ENCODE measurements at places on chromosomes 12 and 14.

DNA sequence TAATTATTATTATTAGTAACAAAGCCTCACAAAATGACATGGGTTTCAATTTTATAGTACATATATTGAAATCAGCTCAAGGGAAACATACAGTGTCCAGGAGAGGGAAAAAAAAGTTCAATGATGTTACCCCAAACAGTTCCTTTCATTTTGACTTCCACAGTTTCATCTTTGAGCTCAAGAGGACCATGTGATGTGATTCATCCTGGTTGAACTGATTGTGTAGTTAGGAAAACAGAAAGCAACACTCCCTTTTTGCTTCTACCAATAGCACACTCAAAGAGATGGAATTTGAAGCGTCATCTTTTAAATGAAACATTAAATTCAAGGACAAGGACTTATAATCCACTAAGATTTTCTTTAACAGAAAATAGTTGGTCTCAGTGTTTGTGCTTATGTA lies 461.0 kb downstream of the FOXG1 start:
- DNase-seq = no peak

DNA sequence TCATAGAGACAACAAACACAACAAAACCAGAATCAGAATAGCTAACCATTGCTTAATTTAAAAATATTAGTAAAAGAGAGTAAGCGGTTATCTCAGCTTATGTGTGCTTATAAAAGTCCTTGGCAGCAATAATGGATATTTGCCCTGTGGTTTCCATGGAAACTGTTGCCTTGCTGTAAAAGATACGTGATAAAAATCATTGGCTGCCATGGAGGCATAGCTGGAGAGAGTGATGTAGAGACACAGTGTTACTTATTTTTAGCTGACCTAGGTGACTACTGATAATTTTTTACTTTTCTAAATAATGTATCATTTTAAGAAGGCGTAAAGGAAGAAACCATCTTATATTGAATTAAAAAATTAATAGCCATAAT lies 92.9 kb downstream of the ERC1 start:
- DNase-seq = no peak

- DNase-seq = no peak
Observed at GRCh38 chr12:84172823-84173424, 739.7 kb downstream of the SLC6A15 start.

GRCh38 chr12:100851637-100852036 lies 57.1 kb downstream of the ANO4 start:
- DNase-seq = no peak

DNA sequence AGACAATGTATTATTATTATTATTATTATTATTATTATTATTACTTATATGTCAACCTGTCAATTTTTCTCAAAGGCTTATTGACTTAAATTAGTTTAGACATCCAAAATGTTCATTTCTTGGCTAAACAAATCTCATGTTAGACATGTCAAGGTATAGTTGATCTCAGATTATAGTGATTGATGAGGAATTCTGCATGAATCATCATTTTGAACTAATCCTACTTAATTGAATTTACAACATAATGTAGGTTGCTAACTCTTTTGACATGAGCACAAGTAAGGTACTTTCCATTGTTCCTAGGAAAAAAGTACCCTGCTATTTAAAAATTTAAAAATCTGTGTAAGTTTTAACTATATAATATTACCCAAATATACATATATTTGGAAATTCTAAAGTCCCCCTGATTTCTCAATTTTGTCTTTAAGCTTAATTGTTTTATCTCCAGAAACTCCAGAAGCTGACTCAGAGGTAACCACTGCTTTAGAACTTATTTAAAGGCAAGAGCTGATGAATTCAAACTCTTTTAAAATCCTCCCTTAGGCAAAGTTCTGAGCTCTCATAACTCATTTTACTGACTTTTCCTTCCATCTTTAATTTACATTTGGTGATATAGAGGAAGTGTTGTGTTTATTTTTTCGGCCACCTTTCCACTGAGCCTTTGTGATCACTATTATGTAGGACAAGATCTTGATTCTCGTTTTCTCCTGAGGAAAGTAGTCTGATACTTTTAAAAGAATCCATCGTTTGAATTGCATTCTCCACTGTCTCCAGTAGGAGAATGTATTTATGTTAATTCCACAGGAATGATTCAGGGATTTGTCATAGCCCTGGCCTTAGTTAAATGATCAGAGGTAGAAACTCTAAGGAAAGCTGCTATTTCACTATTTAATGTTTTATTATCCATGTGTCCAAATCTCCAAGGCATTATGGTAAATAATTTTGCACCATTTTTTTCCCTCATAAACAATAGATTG lies 1304.5 kb downstream of the AACS start:
- DNase-seq = no peak

GRCh38 chr12:54216797-54217661 lies 28.2 kb upstream of the SMUG1 start:
- DNase-seq = peak; percentile 72

- DNase-seq = peak; percentile 29
Observed at GRCh38 chr14:61662437-61663311, 32.6 kb upstream of the HIF1A start.

DNA sequence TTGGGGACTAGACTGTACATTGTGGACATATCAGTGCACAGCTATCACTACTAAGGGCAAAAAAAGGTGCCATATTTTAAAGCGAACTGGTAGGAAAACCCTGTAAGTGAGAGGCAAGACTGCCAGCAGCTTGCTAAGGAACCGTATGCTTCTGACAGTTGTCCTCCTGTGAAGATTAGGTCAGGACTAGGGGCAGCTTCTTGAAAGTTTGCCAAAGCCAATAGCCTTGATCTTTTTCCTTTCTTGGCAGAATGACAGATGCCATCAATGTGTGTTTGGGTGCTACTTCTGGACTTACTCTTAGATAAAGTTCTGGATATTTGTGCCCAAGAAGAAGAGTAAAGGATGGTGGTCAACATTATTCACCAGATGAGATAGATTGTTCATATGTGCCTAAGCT lies 7.4 kb downstream of the DAAM1 start:
- no peak for DNase-seq

GRCh38 chr12:82383930-82384552 lies 25.7 kb downstream of the METTL25 start:
- no peak for DNase-seq

DNA sequence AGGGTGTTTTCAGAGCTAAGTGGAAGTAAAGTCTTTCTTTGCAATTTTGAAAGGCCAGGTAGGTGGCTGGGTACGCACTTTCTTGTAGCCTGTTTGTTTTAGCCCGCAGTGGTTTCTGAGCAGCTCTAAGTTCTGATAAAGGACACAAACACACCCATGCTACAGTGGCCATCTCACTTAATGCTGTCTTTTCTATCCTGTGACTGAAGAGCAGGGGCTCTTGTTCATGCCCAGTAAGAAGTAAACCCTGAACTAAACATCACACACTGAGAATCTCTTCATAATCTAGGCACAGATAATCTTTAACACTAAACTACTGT lies 427.2 kb downstream of the RAD51B start:
- no peak for DNase-seq

DNA sequence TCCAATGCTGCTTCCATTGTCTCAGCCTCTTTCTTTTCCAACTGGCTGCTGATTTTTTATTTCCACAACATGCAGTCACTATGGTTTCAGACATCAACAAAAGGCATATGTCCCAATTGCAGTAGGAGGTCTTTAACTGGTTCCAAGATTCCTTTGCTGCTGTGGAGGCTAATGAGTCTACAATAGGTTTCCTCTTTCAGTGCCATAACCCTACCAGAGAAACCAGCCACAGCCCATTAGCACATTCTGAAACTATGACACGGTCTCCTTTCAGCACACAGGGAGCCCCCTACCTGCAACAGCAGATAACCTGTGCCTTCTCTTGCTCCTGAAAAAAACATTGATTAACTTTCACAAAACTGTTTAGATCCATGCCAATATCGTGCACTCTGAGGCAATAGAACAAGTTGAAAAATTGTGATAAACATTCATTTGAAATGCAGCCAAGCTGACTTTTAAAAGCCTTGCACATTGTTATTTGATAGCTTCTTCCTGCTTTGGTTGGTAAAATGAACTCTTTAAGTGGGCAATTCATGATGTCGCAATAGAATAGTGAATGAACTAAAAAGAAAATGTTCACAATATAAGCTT lies 32.4 kb downstream of the PLEKHG7 start:
- no peak for DNase-seq

DNA sequence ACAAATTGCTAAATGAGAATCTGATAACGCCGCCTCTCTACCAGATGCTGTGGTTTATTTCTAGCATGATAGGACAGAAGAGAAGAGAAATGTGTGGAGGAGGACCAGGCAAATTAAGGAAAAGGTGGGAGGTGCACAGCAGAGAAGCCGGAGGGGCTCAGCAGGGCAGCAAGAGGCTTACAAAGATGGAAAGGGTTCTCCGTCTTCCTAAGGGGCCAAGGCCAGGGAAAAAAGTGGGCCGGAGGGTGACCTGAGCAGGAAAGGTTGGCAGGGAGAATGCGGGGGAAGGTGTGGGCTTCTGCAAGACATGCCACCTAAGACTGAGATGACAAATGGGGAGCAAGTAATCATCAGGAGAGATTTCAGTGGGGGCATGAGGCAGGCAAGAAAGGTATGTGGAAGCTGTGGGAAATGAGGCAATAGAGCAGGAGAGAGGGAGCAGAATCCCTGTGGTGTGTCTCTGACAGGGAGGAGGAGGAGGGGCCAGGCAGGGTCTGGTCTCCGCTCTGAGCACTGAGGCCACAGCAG lies 18.7 kb downstream of the MANSC1 start:
- DNase-seq = no peak

- no peak for DNase-seq
Observed at GRCh38 chr12:100646896-100647295, 73.4 kb downstream of the GAS2L3 start.

DNA sequence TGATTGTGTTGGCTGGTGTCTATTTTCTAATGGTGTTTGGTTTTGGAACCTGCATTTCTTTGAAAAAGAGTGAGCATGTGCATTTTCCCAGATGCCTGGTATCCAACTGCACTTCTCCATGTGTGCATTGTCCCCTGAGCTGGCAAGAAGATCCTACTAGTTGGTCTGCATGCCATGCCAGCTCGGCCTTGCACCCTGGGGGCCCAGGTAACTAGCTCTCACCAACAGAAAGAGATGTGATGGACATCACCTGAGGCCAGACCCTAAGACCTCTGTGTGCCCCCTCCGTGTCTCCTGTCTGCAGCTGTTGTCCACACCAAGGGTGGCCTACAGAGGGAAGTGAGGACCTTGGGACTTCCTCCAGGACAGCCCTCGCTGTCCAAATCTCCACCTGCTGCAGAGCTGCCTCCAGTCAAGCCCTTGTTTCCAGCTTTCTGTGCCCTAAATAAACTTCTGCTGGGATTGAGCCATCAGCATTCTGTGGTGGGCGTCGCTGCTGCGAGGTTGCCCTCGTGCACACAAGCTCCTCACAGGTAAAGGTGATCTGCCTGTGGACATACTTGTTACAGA lies 30.1 kb upstream of the GPR132 start:
- no peak for DNase-seq

DNA sequence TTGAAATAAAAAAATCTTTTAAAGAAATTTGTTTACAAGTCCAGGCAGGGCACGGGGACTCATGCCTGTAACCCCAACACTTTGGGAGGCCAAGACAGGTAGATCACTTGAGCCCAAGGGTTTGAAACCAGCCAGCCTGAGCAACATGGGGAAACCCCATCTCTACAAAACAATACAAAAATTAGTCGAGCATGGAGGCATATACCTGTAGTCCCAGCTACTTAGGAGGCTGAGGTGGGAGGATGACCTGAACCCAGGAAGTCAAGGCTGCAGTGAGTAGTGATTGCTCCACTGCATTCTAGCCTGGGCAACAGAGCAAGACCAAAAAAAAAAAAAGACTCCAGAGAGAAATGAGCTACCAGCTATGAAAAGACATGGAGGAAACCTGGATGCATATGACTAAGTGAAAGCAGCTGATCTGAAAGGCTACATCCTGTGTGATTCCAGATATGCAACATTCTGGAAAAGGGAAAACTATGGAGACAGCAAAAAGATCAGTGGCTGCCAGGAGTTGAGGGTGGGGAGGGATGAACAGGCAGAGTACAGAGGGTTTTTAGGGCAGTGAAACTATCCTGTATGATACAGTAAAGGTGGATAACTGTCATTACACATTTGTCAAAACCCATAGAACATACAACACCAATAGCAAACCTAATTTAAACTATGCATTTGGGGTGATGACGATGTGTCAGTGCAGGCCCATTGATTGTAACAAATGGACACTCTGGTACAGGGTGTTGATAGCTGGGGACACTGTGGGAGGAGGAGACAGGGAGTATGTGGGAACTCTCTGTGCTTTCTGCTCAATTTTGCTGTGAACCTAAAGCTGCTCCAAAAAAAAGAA lies 59.9 kb downstream of the PRKAB1 start:
- DNase-seq = no peak

DNA sequence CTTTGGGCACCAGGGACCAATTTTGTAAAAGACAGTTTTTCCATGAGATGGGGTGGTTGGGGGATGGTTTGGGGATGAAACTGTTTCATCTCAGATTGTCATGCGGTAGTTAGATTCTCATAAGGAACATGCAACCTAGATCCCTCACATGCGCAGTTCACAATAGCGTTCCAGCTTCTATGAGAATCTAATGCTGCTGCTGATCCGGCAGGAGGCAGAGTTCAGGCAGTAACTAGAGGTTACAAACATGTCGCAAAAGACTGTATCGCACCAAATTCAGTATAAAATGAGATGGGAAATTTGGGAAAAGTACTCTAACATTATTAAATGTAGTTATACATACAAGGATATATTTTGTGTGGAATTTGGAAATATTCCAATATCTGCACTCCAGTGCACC lies 213.2 kb upstream of the LRFN5 start:
- no peak for DNase-seq

DNA sequence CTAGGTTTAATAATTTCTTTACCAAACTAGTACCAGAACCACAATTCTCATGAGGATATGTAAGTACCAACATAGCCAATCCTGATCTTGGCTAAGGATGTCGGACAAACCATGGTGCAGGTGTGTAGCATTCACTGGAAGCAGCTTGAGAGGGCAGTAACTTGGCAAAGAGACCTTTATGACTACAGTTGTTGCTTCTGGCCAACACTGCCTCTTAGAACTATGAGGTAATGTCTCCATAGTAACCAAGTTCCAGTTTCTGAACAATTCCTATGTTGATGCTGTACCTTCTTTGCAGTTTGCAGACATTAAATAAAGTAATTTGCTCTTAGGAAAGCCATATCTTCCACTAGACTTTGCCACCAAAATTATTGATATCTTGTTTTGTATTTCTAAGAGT lies at the start of gene LMNTD1:
Gene LMNTD1 (minus strand): TSS at position 186 of the 400 bp plus-strand sequence. CDS start 324 bp downstream, outside the sequence.
- no peak for DNase-seq

- DNase-seq = no peak
Observed at GRCh38 chr14:68018598-68018997, 199.0 kb downstream of the RAD51B start.

Measured in T-helper 22 cell (primary cell).